ENCODE measurements at places on chromosomes 16 and 17.

DNA sequence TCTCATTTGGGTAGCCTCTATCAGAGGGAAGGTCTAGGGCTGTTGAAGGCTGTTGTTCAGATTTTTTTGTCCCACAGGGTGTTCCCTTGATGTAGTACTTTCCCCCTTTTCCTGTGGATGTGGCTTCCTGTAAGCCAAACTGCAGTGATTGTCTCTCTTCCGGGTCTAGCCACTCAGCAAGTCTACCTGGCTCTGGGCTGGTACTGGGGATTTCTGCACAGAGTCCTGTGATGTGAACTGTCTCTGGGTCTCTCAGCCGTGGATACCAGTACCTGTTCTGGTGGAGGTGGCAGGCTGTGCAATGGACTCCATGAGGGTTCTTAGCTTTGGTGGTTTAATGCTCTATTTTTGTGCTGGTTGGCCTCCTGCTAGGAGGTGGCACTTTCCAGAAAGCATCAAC is 23.3 kb upstream of the CCR7 start:
- DNase-seq, result peak; percentile 41

- DNase-seq, result no peak
Measured at GRCh38 chr17:28443901-28444638, 29.4 kb upstream of the SLC13A2 start.

GRCh38 chr16:74747-75334 is 2.4 kb upstream of the RHBDF1 start:
- no peak for DNase-seq

- DNase-seq, result no peak
Measured at GRCh38 chr16:15515992-15516391, 81.6 kb downstream of the BMERB1 start.

DNA sequence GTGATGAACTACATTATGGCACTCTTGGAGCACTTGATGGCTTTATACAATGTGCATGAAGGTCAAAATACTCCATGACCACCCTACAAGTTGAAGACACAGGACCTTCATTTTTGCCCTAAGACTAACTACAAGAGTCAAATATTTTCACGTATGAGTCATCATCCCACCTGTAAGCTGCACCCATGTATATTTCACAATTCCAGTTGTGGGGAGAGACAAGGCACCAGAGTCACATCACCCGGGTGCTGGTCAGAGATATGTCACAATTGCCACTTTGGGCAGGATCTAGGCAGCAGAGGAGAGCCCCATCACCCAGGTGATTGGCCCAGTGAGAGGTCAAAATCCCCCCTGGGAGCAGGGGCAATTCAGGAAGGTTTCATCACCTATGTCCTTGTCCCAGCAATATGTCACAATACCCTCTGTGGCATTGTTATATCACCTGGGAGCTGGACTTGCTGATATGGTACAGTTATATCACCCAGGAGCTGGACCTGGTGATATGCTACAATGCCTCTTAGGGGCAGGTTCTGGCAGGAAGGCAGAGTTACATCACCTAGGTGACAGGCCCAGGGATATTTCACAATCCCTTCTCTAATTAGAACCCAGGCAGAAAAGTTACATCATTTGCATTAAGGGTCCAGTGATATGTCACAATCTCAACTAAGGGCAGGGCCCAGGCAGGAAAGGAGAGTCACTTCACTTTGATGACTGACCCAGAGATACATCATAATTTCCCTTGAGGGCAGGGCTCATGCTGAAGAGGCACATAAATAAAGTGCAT is 1839.2 kb downstream of the TP53TG3F start:
- no peak for DNase-seq

DNA sequence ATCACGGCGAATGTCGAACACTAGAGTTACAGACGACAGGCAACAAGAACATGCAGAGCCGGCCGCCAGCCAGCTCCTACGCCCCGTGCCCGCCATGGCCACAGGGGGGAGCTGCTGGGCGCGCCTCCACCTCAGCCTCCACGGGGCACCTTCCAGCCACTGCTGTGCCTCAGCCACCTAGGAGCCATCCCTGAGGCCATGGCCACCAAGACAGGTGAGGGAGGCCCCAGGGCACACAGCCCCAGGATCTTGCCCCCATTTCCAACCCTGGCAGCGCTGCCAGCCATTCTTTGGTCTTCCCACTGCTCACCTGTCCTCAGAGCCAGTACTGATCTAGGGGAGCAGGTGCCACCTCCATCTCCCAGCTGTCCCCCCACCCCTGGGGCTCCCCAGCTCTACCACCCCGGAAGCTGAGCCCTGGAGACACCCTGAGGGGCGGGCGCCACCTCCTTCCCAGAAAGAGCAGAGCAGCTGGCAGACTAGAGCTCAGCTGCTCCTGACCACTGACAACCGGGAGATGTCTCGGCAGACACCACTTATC is 11.8 kb downstream of the GNPTG start:
- DNase-seq, result peak; percentile 78

- no peak for DNase-seq
Measured at GRCh38 chr17:71173991-71174390, 946.8 kb upstream of the SOX9 start.

GRCh38 chr16:56950881-56951771 is 10.6 kb upstream of the CETP start:
- peak; percentile 75 for DNase-seq

Measured in activated naive CD4-positive, alpha-beta T cell treated with anti-CD3 and anti-CD28 coated beads, Interleukin-2, amount 10 ng/mL, durations not matched to agents 7 days and 5 days (primary cell).